NCI-H2107 (cell line): ENCODE measurements at places on chromosomes 16 and 17.

DNA sequence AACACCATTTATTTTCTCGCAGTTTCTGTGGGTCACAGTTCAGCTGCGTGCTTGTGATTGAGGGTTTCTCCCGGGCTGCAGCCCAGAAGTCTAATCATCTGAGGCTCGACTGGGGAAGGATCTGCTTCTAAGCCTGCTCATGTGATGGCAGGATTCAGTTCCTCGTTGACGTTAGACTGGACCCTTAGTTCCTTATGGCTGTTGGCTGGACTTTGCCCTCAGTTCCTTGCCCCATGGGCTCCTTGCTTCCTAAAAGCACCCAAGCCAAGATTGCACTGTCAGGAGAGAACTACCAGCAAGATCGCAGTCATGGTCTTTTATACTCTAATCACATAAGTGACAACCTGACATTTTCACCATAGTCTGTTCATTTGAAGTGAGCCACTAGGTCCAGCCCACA is 250.0 kb downstream of the PRKCA start:
- DNase-seq, result no peak

DNA sequence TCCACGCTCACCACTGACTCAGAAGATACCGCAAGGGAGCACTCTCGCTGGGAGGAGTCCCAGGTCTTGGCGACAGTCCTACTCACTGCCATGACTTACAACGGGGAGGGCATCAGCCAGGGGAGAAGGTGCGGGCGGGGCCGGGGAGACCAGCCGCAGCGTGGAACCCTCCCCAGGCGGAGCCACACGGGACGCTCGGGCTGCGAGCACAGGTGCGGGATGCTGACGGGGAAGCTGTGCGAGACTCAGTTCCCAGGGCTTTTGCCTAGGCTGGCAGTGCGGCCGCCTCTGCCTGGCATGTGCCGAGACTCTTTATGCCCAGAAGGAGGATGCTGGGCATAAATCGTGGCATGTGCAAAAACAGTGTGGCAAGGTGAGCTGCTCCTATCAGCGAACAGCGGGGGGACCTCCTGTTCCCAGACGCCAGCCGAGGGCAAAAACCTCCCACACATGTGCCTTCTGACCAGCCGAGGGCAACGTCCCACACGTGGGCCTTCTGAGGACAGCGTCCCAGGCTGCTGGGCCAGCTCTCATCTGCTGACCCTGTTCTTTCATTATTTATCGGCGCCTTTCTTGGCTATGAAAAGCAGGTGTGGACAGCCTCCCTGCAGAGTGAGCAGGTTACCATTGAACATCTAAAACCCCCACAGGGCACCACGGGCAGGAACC is 6.1 kb downstream of the GALNS start:
- DNase-seq, result no peak

DNA sequence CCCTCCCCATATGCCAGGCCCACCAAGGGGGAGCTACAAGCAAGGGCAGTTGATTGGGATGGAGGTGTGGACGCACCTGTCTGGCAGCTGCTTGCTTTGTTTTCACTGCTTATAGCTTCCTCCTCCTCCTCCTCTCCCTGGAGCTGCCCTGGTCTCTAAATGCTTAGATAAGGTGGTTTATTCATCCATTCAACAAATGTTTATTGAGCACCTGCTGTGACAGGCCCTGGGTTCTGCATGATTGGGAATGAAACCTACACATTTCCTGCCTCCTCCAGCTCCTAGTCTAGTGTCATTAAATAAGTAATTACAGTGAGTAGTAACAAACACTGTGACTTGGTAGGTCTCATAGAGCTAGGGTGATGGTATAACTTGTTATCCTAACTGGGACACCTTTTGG is 17.4 kb upstream of the MAP3K14 start:
- peak; percentile 38 for DNase-seq

DNA sequence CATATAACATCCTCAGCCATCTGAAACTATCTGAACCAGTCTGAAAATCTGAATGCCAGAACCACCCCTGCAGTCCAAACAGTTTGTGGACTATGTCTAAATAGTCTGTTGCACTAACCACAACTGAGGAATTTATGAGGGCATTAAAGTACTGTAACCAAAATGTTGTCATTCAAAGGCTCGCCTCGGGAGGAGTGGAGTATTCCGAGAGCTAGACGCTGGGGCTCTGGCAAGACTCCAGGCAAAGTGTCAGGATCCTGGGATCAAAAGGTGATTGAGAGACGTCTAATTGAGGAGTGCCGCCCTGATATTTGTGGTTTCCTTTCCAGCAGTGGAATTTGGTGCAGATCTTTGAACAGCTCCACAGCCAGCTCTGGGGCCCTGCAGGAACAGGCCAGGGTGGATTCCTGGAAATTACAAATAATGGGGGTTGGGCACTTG is 142.9 kb upstream of the MYOCD start:
- DNase-seq, result no peak

- no peak for DNase-seq
Observed at GRCh38 chr17:10699856-10700255, 2.5 kb downstream of the ADPRM start.

- no peak for DNase-seq
Observed at GRCh38 chr16:891353-891740, 79.4 kb downstream of the LMF1 start.

DNA sequence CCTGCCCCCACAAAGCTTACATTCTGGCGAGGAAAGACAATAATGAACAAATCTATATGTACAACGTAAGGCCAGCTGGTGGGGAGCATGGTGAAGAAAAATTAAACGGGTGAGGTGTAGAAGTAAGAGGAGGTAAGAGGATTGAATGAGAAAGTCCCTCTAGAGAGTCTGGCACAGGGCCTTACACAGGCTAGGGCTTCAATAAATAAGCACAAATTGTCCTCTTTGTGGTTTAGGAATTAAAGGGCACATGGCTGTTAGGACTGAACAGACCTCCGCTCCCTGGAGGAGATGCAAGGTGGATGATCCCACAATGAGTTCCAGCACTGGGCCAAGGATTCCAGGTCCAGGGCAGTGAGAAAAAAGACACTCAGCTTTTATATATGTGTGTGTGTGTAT is 43.1 kb upstream of the HAPSTR1 start:
- no peak for DNase-seq

- no peak for DNase-seq
Observed at GRCh38 chr17:82085931-82086764, 11.9 kb downstream of the FASN start.

- no peak for DNase-seq
Observed at GRCh38 chr17:48121923-48122664, 14.5 kb downstream of the SNX11 start.

DNA sequence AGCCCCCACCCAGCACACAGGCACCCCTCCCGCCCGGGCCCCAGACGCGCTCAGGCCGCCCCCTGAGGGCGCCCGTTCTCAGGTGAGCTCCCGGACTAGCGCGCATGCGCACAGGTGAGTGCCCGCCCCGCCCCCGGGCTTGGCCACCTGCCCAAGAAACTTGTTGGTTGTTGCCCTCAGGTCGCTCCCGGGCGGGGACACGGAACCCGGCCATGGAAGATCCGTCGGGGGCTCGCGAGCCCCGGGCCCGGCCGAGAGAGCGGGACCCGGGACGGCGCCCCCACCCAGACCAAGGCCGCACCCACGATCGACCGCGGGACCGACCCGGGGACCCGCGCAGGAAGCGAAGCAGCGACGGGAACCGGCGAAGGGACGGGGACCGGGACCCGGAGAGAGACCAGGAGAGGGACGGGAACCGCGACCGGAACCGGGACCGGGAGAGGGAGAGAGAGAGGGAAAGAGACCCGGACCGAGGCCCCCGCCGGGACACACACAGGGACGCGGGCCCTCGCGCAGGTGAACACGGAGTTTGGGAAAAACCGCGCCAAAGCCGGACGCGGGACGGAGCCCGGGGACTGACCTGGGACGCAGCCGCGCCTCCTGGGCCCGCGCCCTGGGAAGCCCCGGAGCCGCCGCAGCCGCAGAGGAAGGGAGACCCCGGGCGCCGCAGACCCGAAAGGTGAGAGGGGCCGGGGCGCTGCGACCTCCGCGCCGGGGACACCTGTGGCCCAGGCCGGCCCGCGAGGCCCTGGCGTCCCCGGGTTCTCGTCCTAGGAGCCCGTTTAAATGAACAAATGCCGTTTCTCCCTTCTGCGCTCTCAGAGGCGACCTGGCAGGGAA is at the start of gene MARVELD3:
Gene MARVELD3, plus strand, starts transcription at position 167 of the 840 bp plus-strand sequence. Its CDS starts 46 bp downstream, at position 213.
- DNase-seq, result peak; percentile 70

DNA sequence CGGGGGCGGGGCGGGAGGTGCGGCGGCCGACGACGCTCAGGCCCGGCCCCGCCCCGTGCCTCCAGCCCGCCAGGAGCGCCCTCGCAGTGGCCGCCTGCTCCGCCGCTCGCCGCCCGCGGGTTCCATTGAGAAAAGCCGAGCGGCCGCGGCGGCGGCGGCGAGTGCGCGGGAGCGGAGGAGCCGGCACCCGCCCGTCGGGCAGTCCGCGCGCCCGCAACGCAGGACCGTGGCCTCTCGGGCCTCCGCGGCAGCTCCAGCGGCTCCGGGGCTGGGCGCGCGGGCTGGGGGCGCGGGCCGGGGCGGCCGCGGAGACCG is at the start of gene ZFPM1:
Gene ZFPM1, plus strand, starts transcription at position 64 of the 315 bp plus-strand sequence. CDS start 359 bp downstream, outside the sequence.
- DNase-seq, result no peak

DNA sequence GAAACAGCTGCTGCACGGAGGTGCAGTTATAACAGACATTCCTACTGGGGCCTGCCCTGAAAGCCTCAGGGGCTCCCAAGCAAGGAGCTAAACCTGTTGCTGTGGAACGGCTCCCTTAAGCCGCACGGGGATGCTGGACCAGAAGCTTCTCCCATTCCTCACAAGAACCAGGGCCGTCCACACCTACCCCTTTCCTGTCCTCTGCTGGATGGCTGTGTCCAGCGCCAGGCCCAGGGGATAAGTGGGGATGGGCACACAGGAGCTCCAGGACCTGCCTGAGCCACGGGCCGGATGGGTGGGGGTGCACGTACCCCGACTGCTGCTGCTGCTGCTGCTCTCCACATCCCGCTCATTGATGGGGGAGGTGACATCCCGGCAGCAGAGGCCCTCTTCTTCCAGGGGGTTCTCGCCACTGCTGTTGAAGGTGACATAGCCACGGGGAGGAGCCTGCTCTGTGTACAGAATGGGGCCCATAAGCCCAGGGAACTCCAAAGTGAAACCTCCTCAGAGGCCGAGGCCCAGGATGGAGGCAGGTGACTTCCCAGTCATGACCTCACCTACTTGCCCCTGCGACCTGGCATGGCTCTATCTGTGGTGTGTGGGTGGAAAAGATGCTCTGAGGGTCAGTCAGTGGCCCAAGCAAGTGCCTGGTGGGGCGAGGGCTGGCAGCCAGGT is 8.6 kb downstream of the NUDT16L1 start:
- no peak for DNase-seq

DNA sequence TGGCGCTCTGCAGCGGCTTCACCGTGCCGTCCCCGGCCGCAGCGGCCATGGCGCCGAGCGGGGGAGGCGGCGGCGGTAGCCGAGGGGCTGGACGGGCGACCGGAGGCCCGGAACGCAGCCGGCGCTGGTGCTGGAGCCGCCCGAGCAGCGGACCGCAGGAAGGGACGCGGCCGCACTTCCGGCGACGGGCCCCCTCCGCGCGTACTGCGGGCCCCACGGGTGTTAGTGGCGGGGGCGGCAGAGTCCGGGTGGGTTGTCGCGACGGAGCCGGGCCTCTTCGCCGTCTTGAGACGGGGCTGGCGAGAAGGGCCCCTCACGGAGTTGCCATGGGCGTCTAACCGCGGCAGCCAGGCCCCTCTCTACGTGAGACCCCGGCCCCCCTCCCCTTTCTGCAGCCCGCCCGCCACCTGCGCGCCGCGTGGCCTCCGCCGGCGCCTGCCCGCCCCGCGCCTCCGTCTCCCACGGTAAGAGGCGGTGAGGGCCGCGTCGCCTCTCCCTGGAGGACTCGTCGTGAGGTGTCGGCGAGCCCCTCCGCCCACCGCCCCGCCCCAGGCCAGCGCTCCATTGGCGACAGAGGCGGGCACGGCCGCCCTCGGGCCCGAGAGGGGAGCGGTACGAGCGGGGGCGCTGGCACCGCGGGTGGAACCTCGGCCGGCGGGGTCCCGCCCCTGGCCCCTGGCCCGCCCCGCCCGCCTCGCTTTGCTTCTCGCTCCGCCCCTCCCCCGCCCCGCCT is at the start of the genes VPS9D1 and ZNF276:
Gene VPS9D1, minus strand, starts transcription at position 86 of the 733 bp plus-strand sequence. Its CDS starts 37 bp downstream, at position 49.
Gene ZNF276, plus strand, starts transcription at position 725 of the 733 bp plus-strand sequence. CDS start 104 bp downstream, outside the sequence.
- DNase-seq, result peak; percentile 75

GRCh38 chr16:77353587-77354263 is 81.1 kb downstream of the ADAMTS18 start:
- DNase-seq, result no peak

GRCh38 chr17:28818819-28819221 is 23.8 kb downstream of the FAM222B start:
- DNase-seq, result no peak
